CD4-positive, alpha-beta T cell treated with Interleukin-21 for 1 hour (primary cell): ENCODE measurements at places on chromosomes 1 and 21.

DNA sequence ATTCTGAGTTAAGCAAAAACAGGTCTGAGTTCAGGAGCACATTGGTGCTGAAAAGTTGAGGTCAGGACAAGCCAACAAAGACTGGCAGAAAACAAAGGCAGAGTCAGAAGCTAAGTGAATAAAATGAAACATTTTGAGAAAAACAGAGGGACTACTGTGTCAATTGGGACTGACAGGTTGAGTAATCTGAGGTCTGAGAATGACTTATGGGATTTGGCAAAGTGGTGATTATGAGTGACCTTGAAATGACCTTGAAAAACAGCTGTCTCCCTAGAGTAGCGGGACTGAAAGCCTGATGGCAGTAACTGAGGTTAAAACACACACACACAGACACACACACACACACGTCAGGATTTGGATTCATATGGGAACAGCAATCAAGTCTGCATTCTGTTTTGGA is 8.8 kb upstream of the COG2 start:
- no peak for DNase-seq

- no peak for DNase-seq
Observed at GRCh38 chr1:109769330-109770078, 5.8 kb upstream of the EPS8L3 start.

DNA sequence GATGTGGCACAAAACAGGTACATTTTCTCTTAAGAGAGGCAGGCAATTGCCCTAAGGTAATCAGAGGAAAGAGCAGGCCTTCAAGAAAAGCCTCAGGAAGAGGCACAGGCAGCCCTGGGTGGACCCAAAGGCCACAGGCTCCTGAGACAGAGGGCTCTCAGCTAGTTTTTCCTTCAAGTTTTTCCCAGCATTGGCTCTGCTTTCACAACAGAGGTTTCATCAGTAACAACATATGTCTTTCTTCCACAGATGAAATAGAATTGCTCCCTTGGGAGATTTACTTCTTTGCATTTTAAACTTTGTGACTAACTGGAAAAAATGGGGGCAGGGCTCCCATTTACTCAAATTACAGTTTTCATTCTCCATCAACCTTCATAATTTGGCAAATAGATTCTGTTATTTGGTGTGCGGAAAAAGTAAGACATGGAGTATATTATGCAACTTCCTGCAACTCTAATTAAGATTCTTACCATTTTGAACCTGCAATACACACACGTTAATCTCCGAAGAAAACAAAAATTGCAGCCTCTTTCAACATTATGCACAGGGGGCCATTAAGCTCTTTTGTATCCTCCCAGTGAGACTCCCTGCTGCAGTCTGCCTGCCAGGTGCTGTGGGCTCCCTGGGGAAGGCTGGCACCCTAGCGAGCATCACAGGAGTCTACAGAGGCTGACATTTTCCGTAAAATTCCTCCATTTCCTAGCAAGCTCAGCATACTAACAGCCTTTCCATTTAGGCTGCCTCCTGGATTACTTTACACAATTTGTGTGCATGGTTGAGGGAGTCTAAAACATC is 282.3 kb downstream of the USH2A start:
- DNase-seq = no peak

DNA sequence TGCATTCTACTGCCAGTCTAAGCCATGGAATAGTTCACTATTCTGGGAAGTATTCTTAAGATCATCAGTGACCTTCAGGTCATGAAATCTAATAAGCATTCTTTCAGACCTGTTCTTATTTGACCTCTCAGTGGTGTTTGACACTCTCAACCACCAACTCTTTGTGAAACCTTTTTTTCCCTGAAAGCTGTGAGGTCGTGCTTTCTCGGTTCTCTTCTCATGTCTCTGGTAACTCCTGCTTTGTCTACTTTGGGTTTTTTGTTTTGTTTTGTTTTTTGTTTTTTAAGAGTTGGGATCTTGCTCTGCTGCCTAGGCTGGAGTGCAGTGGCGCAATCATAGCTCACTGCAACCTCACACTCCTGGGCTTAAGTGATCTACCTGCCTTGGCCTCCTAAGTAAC is 56.3 kb downstream of the POU2F1 start:
- DNase-seq = no peak

DNA sequence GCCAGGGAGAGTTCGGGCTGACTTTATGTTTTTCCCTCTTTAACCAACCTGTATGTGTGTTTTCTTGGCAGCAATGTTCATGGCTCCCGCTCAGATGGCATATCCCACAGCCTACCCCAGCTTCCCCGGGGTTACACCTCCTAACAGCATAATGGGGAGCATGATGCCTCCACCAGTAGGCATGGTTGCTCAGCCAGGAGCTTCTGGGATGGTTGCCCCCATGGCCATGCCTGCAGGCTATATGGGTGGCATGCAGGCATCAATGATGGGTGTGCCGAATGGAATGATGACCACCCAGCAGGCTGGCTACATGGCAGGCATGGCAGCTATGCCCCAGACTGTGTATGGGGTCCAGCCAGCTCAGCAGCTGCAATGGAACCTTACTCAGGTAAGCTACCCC is 33.6 kb upstream of the ZFP69B start:
- no peak for DNase-seq

DNA sequence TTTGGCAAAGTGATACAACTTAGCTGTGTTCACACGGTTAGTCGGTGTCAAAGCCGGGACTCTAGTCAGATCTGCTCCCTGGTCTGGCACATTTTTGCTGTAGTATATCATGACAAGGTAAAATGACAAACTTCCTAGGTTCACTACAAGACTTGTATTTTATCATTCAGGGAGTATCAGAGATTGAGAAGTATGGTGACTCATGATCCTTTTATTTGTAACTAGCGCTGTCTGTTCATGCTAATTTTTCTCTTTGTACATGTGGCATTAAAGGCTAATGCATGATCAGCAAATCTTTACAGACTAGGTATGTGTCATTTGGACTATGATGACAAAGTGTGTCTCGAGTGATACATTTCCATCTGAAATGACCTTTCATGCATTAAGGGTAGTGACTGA is 326.7 kb downstream of the SIPA1L2 start:
- no peak for DNase-seq

DNA sequence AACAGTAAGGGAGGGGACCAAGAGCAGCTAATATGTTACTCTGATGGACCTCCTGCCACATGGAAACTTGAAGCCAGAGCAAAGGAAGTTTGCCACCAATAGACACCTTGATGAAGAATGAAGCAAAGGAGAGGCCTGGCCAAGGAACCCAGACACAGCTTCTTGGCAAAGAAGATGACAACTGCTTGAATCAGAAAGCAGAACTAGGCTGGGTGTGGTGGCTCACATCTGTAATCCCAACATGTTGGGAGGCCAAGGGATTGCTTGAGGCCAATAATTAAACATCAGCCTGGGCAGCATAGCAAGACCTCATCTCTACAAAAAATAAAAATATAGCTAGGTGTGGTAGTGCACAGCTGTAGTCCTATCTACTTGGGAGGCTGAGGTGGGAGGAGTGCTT is 31.7 kb upstream of the CAPZB start:
- no peak for DNase-seq

- DNase-seq = peak; percentile 81
Observed at GRCh38 chr1:165592945-165593823, 37.9 kb upstream of the MGST3 start.

DNA sequence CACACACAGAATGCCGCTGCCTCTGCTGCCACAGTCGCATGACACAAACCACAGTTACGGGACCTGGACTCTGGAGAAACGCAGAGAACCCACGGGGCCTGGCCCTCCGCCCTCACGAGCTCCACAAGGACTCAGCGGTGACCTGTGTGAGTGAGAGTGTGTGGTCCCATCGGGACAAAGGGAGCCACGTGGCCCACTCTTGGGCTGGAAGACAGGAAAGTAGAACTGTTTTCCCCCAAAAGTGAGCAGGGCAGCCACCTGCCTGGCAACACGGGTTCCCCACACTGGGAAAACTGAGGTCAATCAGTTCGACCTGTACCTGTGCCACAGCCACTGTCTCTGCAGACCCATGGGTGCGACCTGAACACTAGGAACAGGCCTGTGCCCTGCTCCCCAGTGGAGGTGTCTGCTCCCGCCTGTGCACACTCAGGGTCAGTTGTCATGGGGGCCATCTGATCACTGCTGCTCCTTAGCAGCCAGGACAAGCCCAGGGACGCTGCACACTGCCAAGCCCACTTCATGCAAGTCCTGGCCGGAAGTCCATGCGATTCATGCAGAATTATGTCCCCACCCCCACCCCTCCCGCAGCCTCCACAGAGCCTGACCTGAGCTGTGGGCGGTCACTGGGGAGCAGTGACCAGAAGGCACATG is 54.4 kb upstream of the ADARB1 start:
- DNase-seq = no peak

- no peak for DNase-seq
Observed at GRCh38 chr21:40809673-40810197, 37.2 kb downstream of the DSCAM start.

DNA sequence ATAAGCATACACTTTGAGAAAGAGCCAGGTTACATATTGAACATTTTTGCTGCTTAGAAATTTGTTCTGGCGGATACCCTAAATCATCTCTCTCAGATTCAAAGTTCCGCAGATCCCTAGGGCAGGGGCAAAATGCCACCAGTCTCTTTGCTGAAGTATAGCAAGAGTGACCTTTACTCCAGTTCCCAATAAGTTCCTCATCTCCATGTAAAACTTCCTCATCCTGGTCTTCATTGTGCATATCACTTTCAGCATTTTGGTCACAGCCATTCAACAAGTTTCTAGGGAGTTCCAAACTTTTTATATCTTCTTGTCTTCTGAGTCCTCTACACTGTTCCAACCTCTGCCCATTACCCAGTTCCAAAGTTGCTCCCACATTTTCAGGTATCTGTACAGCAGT is 23.3 kb upstream of the LYPD8 start:
- DNase-seq = no peak
